ENCODE measurements at places on chromosomes 6 and 20.

GRCh38 chr6:143322386-143322785, 128.1 kb downstream of the ADAT2 start:
- DNase-seq: no peak

GRCh38 chr20:51221791-51222408, 199.0 kb upstream of the KCNG1 start:
- DNase-seq: no peak

DNA sequence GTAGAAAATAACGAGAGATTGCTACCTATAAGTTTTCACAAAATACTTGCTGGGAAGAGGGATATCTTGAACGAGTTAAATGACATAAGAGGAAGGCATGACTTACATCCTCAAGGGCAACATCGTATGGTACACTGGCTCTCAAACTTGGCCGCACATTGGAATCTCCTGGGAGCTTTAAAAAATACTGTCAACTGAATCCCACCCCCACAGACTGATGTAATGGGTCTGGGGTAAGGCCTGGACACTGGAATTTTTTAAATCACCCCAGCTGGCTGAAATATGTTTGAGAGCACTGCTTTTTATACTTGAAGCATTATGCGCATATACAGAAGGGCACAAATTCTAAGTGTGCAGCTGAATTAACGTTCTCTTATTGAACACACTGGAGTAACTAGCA, 8.0 kb upstream of the TSHZ2 start:
- DNase-seq: no peak

- DNase-seq: no peak
These were observed 4.0 kb downstream of the MDGA1 start for GRCh38 chr6:37693546-37694250.

GRCh38 chr6:41818271-41819054, 31.0 kb downstream of the TOMM6 start:
- no peak for DNase-seq

DNA sequence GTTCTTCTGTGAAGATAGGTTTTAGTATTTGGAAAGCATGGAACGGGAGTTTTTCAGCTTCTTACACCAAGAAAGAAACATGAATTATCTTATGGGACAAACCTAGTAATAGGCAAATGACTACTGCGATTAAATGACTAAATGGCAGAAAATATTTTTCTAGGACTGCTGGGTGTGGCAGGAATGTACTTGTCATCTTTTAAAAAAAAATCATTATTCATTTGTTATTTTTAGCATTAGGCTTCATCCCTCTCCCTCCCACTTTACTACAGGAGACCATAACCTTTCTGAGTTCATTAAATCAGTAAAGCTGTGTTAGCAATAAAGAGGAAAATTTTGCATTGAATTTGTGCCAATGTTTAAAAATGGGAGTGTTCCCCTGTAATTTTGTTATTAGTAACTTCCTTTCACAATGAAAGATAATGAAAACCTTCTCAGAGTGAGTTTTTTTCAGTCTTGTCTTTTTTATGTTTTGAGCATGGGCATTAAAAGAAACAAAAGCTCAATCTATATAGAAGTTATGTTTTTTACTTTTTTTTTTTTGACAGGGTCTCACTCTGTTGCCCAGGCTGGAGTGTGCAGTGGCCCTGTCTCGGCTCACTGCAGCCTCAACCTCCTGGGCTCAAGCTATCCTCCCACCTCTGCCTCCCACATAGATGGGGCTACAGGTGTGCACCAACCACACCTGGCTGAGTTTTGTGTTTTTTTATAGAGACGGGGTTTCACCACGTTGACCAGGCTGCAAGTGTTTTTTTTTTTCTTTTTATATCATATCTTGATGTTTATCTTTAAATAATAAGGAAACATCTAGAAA, 105.6 kb upstream of the CLDN20 start:
- DNase-seq: no peak

DNA sequence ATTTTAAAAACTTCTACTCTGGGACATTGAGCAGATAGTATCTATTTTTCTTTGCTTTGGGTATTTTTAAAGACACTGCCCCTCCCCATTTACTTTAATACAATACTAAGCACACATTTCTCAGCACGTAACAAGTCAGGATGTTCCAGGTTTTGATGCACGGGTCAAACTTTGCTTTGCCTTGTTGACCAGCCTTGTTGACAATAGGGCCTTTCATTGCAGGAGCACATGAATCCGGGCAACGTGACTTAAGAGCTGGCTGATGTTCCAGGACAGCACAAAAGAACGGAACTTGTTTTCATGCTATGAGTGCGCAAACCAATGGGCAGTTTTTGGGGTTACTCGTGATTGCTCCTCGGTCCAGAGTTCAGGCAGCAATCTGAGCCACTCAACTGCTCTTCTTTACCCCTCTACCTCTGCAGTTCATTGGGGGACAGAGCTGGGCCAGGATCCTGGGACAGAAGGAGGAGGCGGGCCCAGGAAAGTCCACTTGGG, 78.6 kb upstream of the SLC22A16 start:
- no peak for DNase-seq

DNA sequence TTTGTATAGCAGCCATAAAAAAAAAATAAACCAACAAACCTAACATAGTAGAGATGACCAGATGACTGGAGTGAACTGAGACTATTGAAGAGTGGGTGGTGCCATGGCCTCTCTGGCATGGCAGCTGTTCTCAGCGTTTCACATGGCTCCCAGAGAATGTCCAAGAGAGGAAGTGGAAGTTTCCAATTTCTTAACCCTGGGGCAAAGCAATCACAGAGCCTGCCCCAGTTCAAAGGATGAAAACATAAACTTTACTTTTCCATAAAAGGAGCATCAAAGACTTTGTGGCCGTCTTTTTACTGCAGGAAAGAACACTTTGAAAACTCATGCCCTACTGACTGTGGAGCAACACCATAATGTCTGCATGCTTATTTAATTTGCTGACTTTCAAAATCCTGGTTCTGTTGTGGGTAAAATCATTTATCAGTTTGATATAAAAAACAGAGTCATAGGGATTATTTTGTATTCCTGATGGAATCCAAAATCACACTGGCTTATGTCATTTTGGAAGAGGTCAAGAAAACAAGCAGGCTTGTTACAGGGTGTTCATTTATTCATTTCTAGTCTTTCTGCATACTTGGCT, 165.4 kb downstream of the SLC35B3 start:
- DNase-seq: no peak

DNA sequence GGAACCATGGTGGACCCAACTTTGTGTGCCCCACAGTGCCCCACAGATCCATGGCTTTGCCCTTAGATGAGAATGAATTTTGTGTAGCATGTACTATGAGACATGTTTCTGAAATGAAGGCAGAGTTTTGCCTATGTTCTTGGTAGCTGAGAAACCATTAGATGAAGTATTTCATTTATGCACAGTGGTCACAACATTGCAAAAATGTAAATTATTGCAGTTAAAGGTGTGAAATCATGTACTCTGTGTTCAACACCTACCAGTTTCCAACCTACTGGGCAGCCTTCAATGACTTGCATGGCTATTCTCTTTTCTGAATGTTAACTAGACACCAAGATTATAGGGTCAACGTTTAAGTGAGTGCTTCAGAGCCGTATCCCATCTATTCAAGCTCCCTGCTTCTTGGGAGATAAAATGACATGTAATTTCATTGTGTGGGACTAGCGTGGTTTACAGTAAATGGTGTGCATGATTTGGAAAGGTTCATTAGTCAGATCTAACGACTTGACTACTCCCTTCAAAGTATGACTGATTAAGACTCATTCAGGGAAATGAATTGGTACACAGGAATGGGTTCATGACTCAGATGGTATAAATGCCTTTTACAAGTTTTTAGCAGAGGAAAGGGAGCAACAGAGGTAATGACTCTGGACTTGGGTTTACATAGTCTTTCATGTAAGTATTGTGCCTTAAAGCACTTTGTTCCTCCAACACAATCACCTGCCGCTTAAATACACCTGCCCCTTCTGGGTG, 106.1 kb upstream of the AKIRIN2 start:
- DNase-seq: no peak

DNA sequence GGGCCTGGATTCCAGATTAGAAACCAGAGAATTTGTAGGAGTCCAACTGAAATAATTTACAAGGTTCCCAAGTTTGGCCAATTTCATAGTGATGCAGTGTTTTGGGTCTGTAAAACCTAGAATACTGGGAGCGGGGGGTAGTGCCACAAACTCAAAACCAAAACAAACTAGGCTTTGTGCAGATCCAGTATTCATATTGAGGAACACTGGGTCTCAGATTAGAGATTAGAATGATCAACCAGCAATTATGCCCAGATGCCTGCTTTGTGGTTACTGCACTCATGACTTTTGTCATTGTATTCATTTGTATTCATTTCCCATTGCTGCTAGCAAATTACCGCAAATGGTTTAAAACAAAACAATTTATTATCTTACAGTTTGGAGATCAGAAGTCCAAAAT, 3.2 kb upstream of the NDUFAF4 start:
- no peak for DNase-seq

- DNase-seq: no peak
These were observed 434.7 kb downstream of the BCKDHB start for GRCh38 chr6:80541181-80541580.

DNA sequence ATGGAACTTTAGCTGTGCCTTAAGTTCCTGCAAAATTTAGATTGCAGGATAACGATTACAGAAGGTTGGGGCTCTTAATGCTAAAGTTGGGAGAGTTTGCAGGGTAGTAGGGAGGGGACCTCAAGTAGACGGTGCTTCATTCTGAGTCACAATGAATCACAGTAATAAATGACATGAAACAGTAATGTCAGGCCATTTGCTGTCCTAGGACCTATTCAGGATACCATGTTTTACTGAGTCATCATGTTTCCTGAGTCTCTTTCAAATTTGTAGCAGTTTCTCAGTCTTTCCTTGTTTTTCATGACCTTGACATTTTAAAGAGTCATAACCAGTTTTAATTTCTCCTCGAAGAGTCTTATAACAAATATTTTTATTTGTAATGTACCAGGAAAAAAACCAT, 406.9 kb upstream of the MAP3K7 start:
- no peak for DNase-seq

DNA sequence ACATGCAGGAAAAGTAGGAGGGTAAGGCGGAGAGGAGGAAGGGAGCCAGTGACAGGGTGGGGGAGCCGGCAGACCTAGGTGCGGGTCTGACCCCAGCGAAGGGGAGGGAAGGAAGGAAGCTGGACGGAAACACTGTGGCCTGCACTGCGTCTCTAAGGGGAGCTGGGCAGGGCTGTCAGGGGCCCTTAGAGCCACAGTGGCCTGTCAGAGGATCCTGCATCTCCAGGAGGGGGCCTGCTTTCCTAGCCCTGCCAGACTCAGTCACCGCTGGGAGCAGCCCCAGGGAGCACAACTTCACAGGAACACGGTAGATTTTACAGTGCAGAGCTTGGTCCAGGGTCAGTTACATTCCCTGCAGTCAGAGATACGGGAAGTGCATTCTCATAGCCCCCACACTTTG, 118.2 kb downstream of the PACRG start:
- DNase-seq: no peak

GRCh38 chr6:38831865-38832264, 116.8 kb downstream of the DNAH8 start:
- no peak for DNase-seq

DNA sequence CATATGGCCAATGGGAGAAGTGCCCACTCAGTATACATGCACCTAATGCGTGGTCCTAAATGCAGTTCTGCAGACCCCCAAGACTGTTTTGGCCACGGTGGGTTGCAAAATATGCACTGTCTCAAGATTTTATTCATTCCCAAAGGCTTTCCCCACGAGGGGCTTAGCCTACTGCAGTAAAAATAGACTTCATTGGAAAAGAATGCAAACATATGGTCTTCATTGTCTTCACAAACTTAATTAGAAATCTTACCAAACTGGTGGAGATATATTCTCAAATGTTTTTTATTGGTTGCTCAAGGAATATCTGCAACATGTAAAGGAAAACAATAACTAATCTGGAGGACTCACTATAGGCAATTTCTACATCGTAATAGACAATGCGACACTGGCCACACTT, 31.6 kb upstream of the PRL start:
- DNase-seq: no peak

DNA sequence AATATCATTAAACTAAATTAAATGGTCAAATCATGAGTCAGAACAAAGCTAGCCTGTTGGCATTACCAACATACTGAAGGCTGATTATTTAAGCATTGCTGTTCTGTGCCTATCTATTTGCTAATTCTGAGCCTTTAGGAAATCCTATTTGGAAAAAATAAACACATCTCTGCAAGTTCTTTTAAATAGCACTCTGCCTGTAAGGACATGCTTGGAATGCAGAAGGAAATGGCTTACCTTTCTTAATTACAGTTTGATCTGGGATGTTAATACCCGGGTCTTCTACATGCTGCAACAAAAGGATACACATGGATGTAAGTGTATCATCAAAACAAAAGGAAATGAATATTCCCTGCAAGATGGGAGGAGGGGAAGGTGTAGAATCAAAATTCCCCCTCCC, 8.3 kb downstream of the TFAP2A start:
- DNase-seq: no peak

DNA sequence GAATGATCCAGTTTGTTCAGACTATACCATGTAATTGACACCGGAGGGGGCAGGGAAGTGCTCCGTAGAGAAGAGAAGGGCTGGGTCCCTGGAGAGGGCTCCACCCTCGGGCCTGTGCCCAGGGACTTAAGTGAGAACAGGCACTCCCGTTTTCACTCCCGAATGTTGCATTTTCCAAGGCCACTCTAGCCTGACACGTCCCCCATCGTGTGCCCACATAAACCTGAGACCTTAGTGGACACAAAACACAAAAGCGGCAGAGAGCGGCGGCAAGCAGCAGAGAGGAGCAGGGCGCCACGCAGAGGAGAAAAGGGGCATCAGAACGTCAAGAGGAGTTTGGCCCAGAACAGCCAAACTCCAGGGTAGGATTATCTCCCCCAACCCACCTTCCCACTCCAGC, 1405.1 kb downstream of the GRIK2 start:
- DNase-seq: no peak

- no peak for DNase-seq
These were observed 171.4 kb downstream of the ZFAND3 start for GRCh38 chr6:37990762-37991525.

DNA sequence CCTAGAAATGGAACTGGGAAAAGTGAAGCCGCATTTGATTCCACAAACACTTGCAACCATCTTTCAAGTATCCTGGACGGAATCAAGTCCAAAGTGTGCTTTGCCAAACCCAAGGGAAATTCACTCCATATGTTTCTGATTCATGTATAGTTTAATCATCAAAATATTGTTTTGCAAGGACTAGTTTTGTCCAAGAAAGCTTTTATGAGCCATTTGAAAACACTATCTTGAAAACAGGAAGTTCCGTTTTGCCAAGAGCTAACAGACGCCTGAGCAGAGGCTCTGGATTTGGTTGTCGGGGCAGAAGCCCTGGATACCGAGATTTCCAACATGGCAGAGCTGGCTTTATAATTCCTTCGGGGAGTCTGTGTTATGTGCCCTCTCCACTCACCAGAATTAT, 251.1 kb downstream of the PHACTR1 start:
- DNase-seq: no peak

DNA sequence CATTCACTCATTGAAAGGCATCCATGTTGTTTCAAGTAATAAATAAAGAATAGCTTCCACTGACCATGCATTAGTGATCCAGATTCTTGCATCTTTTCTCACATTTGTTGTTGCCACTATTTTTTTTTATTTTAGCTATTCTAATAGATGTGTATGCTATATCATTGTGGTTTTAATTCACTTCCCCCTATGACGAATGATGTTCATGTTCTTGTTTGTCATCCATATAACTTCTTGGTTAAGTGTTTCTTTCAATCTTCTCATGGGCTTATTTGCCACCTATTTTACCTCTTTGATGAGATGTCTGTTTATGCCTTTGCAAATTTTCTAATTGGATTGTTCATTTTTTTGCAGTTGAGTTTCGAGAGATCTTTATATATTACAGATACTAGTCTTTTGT, 681.2 kb downstream of the HDGFL1 start:
- DNase-seq: no peak

All from T-helper 2 cell (primary cell).